Thoracic aorta (tissue), 2 donors: ENCODE measurements at places on chromosomes 16 and 17. TPM values are rescaled to one million over a fixed set of nuclear protein-coding genes. Genes with fewer than 3 reads are reported as not detected.

The TP53TG3C gene
- total RNA-seq = not detected

The P2RX1 gene
- 7.3 TPM for total RNA-seq

The PRAC2 gene
- total RNA-seq = not detected

The GPR142 gene
- not detected for total RNA-seq

The PRR35 gene
- 0.42 TPM for total RNA-seq

The ITGAL gene
- total RNA-seq = 3.2 TPM

The DYNLRB2 gene
- not detected for total RNA-seq
